ENCODE measurements at places on chromosomes 11 and 22.

DNA sequence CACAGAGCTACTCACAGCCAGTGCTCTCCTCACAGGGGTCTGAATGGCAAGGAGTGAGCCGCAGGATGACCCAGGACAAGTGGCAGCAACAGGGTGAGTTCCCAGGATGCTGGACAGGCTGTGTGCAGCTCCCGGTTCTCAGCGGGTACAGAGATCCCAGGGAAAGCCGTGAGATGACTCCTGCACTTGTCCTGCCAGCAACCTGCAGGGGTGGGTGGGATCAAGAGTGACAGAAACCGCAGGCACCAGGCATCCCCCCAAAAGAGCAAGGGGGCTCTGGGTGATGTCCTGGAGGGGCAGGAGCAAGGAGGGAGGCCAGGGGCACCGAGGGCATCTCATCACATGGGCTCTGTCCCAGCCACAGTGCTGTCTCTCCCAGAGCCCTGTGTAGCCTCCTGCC, 15.9 kb upstream of the PRODH start:
- no peak for DNase-seq

DNA sequence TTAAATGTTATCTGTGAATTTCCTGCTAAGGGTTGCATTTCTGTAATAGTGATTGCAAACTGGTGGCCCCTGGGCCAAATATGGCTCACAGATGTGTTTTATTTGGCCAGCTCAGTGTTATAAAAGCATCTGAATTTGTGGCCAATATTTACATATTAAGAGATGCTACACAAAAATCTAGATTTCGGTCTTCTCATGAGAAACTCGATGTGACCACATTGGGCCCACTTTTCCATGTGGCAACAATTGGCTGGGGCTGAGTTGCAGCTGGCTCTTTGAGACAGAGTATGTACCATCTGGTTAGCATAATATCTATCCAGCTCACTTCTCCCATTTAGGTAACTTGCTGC, 244.5 kb upstream of the POU2AF2 start:
- DNase-seq = no peak

GRCh38 chr11:9040410-9040809, 36.6 kb upstream of the NRIP3 start:
- DNase-seq = no peak

DNA sequence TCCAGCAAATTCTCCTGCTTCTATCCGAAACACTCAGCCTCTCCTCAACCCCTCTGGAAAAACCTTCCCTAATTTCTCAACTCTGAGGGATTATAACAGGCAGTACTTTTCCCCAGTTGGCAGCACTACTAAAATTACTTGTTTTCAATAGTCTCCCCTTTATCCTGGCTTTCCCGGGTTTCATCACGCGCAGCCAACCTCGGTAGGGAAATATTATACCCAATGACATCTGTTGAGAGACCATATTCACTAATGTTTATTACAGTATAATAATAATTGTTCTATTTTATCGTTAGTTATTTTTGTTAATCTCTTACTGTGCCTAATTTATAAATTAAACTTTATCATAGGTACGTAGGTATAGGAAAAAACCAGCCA, 330 bp upstream of the POLD3 start:
- DNase-seq = no peak

- DNase-seq = no peak
Measured at GRCh38 chr22:27952091-27952490, 33.0 kb upstream of the PITPNB start.

GRCh38 chr11:13134886-13135285, 125.8 kb downstream of the RASSF10 start:
- DNase-seq = no peak

DNA sequence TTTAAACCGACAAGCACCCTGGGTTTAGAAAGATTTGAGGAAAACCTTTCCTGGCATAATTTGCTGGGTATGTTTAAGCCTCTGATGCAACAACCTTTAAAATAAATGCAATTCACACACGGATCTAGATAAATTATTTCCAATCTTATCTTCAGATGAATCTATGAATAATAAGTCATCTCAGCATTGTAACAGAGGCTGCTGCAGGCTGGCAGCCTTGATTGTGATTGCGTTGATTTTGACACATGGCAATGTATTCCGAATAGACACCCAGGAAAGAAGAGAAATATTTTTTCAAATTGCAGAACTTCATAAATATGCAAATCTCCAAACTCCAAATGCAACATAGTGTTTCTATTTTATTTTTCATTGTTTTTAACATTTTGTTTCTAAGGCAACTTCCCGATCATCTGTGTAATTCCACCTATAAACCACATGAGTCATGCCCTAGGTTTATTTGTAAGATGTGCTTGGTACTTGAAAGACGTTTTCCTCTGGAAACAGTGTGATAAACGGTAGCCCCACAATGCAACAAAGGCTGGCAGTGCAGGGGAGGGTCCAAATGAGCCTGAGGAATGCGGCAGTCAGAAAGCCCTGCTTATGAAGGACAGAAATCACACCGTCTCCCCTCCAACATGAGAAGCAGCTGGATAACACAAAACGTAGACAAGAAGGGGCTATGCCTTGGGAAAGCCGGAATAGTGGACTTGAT, 359.0 kb downstream of the BRD1 start:
- DNase-seq = no peak

DNA sequence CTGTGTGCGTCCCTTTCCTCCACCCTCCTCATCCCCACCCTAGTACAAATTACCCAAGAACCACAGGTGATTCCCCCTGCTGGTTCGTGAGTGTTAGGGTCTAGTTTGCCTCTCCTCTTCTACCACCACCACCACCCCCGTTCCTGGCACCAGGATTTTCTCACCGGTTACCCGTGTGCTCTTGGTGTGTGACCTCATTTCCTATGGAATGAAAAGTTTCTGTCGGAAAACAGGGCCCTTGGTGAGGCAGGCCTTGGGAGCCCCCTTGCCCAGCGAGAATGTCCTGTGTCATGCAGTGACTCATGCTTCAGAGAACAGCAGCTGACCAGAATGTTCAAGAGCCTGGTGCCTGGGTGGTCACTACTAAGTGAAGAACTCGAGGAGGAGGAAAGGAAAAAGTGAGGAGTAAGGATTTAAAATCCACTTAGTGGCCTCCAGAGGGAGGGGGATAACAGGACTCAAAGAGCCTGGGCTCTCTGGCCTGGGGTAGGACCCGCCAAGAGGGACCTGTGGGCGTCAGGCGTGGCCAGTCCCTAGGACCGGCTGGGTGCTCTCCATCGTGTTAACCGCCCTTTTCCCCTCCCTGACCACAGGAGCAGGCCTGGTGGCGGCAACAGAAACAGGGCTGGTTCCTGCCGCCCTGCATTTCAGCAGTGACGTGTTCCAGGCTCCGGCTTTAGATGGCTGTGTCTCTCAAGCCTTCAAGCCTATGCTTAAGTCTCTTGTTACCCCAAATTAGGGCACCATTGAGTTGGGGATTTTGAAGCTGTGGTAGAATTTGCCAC, 30.2 kb downstream of the C22orf31 start:
- no peak for DNase-seq

DNA sequence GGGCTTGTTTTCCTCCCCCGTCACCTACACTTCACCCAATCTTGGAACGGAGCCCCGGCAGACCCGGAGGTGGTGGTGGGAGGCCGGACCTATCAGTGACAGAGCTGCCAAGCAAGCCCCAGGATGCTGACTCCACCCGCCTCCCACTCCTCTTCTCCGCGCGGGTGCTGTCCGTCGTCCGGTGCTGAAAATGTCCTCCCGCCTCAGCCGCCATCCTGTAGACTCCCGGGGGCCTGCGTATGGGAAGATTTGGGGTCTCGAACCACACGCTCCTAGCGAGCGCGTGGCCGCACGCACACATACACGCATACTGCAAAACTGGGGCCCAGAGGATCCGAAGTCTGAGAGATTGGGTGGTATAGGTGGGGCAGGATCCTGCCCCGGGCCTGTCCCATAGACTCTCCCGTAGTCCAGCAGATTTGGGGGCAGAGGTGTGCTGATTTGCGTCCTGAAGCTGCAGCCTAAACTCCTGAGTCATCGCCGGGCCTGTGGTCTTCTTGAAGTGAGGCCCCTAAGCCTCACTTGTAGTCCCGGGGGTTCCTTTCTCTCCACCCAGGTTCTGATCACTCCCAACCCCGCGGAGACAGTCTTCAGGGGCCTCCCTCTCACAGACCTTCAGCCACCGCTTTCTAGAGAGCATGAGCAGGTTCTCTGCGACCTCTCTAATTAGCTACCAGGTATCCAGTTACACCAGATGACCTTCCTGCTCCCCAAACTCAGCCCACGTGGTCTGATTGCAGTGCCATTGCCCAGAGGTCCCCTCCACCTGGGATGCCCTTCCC, 796 bp upstream of the YIF1A start:
- DNase-seq = peak; percentile 76
